Stimulated activated CD4-positive, alpha-beta T cell treated with anti-CD3 and anti-CD28 coated beads, Interleukin-2, amount 100 ng/mL, for 48 hours (primary cell): ENCODE measurements at places on chromosomes 7 and 10.

GRCh38 chr10:106740-107139, 28.5 kb upstream of the ZMYND11 start:
- DNase-seq = no peak

DNA sequence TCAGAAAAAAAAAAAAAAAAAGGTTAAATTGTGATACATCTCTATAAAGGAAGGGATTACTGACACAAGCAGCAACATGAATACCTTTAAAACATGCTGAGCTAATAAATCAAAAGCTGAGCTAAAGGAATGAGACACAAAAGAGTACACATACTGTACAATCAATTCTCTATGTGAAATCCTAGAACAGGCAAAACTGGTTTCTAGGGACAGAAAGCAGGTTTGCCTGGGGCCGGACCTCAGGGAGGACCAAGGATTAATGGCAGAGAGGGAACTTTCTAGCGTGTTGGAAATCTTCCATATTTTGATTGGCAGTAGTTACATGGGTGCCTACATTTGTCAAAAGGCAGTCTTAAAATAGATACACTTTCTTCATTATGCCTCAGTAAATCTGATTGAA, 52.5 kb downstream of the KLRG2 start:
- no peak for DNase-seq

DNA sequence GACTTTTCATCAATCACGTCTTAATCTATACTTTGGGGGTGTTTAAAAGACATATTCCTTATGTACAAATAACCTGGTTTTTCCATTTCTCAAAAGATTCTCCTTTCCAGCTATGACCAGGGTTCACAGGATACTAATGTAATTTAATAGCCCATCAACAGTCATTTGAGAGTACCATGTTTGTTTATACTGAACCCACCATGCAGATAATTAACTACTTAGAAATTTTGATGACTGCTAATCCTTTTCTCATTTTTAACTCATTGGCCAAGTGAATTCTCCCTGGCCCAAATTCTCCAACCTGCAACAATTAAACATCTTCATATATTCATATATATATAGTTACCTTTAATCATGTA, 28.8 kb upstream of the KMT2E start:
- no peak for DNase-seq

DNA sequence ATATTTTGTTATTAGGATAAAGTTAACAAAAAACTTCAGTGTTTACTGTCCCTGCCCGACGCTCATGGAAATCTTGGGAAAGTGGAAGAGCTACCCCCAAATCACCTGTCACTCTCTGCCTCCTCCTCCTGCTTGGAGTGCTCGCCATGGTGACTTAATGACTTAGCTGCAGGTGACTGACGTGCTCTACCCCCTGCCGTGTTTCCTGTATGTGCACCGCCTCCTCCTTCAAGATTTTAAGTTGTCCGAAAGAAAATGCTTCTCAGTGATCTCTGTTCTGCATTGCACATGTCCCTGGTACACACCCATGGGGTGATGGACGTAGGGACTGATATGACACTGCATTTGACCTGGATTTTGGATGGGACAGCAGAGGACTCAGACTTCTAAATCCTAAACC, 338.8 kb upstream of the SHH start:
- DNase-seq = no peak

DNA sequence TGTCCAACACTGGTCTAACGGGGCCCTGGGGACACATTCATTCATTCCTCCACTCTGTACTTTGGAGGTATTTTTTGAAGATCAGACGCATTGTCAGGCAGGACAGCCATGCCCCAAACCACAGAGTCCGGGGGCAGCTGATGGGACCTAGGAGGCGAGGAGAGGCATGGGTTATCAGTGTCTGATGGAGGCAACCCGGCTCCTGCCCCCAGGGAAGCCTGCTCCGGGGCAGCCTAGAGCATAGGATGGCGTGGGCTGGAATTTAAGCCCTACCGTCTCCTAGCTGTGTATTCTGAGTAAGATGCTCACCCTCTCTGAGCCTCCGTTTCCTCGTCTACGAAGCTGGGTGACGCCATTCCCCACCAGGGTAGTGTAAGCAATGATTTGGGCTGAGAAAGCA, 55.4 kb upstream of the ELN start:
- DNase-seq = no peak

GRCh38 chr10:68516766-68517165, 10.6 kb downstream of the SLC25A16 start:
- DNase-seq = no peak

DNA sequence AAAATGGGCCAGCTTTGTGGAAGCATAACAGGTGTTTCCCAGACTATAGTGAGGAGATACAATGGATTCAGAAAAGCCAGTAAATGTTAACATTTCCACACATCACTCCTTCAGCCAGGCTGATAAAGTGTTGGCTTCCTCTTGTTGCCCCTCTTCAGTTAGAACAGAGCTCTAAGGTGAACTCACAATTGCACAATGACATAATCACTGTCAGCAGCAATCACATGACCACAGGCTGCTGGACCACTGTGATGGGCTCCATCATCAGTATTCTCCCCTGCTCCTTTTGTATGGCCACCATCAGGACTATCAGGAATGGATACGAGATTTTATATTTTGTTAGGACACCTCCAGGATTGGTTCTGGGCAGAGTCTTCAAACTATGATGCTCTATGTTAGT, 849.4 kb upstream of the GHITM start:
- DNase-seq = no peak

DNA sequence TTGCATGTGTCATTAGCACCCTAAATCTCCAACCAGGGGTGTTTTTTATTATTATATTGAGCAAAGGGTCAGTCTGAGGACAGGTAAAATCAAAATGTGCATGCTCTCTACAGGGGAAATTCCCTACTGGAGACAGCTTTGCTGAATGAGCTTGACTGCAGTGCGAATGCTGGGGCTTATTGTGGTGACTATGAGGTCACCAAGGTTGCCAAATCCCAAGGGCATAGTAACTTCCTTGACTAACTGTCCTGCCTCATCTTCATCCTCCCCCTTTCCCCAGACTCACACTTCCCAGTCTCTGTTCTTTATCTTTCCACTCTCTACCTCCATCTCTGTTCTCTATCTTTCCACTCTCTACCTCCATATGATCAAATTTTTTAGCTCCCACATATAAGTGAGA, 22.9 kb upstream of the AOC1 start:
- DNase-seq = no peak

DNA sequence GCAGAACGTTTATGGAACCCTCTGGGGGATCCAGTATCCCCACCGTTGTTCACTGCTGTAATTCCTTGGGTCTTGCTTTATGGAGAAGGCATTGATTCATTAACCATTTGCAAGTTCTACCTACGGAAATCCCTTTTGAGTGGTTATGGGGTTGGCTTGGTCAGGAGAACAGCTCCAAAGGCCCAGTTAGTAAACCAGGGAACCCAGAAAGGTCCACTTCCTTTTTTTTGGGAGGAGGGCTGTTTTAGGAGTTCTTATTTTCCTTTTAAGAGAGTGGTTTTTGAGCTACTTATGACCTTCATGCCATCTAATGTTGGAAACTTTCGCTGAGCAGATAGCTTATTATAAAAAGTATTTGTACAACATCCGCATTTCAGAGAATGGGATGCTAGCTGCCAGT, 1.3 kb downstream of the POR start:
- no peak for DNase-seq
